ENCODE measurements at places on chromosomes 12 and 14. TPM values are rescaled to one million over a fixed set of nuclear protein-coding genes. Genes with fewer than 3 reads are reported as not detected.

DNA sequence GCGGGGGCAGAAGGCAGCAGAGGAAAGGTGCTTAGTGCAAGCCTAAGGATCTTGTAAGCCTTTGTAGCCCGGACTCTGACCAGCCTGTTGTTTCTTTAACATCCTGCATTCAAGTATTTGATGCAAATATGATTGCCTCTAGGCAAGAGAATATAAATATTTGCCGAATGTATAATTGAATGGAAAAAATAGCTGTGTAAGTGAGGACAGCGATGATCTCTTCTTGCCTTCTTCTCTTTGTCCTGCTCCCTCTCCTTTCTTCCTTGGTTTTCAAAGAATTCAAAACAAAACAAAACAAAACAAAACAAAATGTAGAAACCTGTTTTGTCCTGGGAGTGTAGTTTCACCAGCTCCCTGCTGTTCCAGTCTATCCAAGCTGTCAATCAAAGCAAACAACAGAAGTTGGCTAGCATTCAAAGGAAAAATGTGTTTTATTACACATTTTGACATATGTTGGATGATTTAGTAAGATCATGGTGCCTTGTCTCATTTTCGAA, 74.9 kb upstream of the CPM start:
- peak; percentile 57 for DNase-seq

The RPGRIP1 gene
- 3.4 TPM for total RNA-seq

The PLEKHG7 gene
- not detected for total RNA-seq

The USP5 gene
- 60.9 TPM for total RNA-seq

DNA sequence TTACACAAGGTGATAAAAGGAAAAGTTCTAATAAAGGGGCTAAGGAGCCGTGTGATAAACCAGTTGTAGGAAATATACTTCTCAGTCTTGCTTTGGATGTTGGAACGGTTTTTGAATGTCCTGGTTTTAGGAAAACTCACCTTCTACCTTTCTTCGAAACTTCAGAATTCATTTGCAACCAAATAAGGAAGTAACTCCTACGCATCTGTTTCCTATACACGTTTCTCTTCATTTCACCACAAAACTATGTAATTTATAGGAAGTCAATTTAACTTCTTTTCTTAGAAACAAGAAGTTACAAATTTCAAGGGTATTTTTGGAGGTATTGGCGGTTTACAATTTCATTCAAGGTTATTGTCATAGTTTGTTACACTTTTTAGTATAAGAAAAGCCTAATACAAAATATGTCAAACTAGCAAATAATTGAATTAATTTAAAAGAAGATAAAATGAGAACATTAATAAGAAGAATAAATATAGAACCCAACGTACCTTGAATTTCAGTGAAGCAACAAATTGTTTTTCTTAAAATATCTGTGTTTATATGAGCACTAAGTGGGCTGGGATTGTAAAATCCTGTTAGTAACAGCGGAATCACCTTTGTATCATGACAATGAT, 33.2 kb upstream of the CD69 start:
- DNase-seq, result no peak

DNA sequence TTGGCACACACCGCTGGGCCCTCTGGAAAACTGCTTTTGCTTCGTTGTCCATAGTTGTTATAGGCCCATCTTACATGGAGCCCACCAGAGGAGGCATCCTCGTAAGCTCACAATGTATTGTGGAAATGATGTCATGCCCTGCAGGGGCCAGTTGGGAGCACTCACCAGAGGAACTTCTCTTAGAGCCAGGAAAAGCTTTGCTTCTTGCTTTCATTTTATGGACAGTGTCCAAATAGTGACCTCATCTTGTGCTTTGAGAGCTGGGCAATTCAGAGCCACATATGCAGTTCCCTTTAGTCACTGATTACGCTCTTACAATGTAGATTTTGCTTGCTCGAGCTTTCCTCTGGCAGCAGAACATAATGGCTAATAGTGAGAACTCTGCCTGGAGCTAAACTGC, 275.6 kb downstream of the AACS start:
- DNase-seq, result no peak

The IRAK3 gene
- 0.37 TPM for total RNA-seq

GRCh38 chr12:33759279-33759678, 263.0 kb upstream of the ALG10 start:
- DNase-seq, result no peak

GRCh38 chr14:104794993-104795780, at the start of gene AKT1:
TSS of gene AKT1 (minus strand) at chr14:104795748. CDS start at chr14:104792643, 3,105 bp downstream.
- peak; percentile 77 for DNase-seq

DNA sequence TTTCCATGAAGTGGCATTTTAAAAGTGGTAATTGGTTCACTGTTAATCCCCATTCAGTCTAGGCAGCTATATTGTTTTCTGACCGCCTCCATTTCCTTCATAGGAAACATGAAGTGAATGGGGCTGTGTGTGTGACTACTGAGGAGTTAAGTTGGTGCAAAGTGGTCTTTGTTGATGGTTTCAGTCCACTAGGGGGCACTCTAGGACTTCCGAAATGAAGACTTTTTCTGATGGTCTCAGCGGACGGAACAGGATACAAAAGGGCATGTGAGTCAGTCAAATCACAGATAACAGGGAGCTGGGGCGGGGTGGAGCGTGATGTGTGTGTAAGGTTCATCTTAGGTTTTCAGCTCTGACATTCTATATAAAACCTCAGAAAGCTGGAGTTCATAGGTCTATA, 240.1 kb upstream of the OR4E1 start:
- DNase-seq, result peak; percentile 94

DNA sequence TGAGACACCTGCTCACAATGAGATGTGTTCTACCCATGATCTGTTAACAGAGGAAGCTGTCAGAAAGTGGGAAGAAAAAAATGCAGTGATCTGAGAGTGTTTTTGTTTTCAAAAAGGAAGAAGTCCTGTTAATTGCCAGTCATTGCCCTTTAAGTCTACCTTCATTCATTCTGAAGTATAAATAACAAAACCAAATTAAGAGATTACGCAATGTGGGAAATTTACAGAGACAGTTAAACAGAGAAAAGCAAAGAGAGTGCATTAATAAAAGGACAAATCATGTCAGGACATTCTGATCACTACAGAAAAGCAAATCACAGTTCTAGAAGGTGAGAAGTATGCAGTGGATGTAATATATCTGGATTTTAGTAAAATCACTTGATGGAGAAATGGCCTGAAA, 154.2 kb downstream of the NRXN3 start:
- DNase-seq, result no peak

DNA sequence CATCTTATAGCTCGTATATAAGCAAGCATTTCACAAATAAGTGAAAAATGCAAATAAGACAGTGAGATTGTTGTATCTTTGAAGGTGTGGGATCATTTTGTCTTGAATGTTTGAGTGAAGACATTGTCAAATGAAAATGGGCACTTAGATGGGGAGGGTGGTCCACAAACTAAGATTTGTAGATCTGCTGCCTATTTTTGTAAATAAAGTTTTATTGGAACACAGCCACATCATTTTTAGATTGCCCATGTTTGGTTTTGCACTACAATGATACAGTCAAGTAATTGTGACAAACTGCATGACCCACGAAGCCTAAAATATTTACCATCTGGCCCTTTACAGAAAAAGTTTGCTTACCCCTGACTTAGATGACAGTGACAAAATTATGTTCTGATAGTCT, 156.7 kb downstream of the PAH start:
- DNase-seq, result no peak

DNA sequence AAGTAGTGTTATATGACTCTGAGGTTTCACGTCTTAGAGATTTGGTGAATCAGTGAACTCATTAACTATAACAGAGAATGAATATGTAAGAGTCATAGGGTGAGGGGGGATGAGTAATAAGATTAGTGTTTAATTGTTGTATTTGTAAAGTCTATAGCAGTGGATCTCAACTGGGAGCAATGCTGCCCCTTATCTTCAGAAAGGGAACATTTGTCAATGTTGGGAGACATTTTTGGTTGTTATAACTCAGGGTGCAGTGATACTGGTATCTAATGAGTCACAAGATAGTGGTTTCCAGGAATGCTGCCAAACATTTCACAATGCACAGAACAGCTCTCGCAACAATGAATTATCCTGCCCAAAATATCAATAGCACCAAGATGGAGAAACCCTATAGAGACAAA, 1193.7 kb downstream of the GALC start:
- DNase-seq, result no peak

The SLC6A15 gene
- 15.1 TPM for total RNA-seq

The PAWR gene
- 103 TPM for total RNA-seq
